GM23248 (cell line): ENCODE measurements at places on chromosomes 6 and 20. TPM values are rescaled to one million over a fixed set of nuclear protein-coding genes. Genes with fewer than 3 reads are reported as not detected.
A peak's percentile ranks its signal among the peaks of the same experiment; 100 is the strongest.

DNA sequence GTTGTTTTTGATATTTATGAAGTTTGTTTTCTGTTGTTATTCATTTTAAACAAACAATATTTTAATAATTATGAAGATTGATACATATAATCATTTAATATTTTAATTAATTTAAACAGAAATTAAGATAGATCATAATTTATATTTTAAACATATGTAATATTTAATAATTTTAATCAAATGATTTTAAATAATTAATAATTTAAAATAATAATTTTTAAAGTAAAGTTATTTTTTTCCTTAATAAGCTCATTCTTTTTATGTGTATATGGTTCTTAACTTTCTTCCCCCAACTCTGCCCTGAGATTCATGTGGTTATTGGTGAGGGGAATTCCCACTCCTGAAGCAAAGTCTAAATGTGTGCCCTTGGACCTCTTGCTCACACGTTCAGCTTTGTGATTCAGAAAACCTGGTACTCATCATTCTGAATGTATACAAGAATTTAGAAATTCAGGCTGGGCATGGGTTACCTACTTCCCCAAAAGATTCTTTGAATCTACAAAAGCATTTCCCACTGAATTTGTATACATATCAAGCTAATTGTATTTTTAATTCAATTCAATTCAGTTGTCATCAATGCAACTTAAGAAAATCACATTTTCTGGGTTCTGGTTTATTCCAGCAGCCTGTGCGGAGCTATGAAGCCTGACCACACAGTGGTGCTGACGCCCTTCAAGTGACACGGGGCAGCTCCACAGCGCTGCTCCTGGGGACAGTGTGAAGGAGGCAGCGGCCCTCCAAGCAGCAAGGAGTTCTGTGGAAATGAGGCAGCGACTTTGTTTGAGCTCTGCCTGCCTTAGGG, 168.9 kb upstream of the UST start:
- DNase-seq = peak; percentile 93

DNA sequence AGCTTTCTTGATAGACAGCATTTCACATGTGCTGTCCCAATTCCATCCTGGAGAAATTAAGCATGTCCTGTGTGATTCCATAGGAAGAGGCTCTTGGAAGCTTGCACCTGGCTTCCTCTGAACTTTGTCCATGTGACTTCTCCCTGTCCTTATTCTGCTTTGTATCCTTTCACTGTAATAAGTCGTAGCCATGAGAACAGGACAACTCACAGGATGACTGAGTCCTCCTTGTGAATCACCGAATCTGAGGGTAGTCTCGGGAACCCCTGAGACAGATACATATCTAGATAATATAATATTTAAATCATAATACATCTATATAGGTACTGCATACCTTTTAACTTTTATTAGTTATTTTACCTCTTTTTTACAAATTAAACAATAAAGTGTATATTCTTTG, 156.7 kb upstream of the THEMIS start:
- peak; percentile 56 for DNase-seq

DNA sequence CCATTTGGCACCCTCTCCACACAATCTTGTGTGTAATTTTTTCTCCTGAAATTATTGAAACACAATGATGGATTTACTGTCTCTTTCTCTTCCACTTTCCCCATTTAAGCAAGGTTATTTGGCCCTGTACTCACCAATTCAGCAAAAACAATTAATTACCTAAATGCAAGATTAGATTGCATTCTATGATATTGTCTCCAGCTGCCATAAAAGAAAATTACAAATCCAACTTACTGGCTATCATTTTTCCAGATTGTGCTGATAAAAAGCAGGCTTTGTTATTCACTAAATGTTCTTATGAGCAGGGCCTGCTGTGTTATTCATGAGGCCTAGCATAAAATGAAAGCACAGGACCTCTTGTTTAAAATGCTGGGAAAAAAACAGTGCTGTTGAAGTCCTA, 95.8 kb upstream of the IRAK1BP1 start:
- no peak for DNase-seq

DNA sequence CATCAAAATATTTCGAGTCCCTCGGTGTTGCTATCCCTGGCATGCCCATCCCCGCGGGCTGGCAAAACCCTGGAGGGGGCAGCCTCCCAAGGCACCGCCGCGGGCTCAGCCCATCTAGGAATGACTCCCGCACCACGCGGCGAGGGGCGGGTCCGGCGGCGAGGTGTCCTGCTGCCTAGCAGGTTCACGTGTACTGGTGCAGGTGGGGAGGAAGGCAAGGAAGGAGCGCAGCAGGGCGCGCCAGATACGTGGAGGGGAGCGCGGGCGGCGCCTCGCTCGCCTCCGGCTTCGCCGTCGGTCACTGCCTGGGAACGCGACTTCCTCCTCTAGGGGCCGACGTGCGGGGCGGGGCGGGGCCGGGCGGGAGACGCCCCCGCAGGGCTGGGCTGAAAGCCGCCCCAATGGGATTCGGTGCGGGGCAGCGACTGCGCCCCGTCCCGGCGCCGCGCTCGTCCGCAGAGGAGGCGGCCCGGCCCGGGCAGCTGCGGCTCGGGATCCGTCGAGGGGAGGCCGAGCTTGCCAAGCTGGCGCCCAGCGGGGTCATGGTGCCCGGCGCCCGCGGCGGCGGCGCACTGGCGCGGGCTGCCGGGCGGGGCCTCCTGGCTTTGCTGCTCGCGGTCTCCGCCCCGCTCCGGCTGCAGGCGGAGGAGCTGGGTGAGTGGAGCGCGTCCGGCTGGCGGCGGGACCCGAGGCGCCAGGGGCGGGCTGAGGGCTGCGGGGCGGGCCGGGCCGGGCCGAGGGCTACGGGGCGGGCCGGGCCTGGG, at the start of gene DCBLD1:
Gene DCBLD1 (plus strand): TSS at position 435 of the 764 bp plus-strand sequence. CDS start 108 bp downstream, at position 543.
- DNase-seq = peak; percentile 96

- no peak for DNase-seq
These were observed 53.6 kb upstream of the AGPAT4 start for GRCh38 chr6:161327360-161327953.

DNA sequence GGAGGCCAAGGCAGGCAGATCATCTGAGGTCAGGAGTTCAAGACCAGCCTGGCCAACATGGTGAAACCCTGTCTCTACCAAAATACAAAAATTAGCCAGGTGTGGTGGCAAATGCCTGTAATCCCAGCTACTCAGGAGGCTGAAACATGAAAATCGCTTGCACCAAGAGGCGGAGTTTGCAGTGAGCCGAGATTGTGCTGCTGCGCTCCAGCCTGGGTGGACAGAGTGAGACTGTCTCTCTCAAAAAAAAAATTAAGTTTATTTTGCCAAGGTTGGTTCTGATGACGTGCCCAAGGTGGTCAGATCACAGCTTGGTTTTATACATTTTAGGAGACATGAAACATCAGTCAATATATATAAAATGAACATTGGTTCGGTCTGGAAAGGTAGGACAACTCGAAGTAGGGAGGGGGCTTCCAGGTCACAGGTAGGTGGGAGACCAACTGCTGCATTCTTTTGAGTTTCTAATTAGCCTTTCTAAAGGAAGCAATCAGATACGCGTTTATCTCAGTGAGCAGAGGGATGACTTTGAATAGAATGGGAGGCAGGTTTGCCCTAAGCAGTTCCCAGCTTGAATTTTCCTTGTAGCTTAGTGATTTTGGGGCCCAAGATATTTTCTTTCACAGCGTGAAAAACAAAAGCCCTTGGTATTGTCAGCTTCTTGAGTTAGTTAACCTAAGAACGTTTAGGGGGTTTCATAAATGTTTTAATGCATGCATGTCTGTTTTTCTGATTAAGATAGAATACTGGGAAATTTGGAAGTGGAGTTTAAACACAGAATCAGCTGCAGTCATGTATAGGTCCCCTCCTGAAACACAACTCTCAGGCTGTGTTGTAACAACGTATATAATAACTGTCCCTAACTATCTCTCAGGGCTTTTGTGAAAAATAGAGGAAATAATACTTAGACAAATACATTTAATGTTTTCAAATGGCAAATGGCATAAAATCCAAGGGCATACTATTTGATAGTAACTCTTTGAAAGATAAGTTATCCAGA, 16.7 kb downstream of the ACOT13 start:
- DNase-seq = no peak

MAVS gene
- total RNA-seq = 22.0 and 27.4 TPM in 2 replicates

OOEP gene
- not detected in 2 replicates for total RNA-seq

DNA sequence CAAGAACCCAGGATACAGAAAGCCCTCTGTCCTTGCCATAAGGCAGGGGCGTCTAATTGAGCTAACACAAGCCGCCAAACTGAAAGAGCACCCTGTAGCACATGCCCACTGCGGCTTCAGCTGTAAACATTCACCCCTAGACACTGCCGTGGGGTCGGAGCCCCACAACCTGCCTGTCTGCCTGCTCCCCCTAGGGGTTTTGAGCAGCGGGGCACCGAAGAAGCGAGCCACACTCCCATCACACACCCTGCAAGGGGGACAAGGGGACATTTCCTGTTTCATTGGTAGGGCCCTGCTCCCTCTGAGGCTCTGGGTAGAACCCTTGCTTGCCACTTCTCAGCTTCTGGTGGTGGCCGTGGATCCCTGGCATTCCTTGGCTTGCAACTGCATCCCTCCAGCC, 45.2 kb upstream of the BCLAF1 start:
- DNase-seq = no peak

DNA sequence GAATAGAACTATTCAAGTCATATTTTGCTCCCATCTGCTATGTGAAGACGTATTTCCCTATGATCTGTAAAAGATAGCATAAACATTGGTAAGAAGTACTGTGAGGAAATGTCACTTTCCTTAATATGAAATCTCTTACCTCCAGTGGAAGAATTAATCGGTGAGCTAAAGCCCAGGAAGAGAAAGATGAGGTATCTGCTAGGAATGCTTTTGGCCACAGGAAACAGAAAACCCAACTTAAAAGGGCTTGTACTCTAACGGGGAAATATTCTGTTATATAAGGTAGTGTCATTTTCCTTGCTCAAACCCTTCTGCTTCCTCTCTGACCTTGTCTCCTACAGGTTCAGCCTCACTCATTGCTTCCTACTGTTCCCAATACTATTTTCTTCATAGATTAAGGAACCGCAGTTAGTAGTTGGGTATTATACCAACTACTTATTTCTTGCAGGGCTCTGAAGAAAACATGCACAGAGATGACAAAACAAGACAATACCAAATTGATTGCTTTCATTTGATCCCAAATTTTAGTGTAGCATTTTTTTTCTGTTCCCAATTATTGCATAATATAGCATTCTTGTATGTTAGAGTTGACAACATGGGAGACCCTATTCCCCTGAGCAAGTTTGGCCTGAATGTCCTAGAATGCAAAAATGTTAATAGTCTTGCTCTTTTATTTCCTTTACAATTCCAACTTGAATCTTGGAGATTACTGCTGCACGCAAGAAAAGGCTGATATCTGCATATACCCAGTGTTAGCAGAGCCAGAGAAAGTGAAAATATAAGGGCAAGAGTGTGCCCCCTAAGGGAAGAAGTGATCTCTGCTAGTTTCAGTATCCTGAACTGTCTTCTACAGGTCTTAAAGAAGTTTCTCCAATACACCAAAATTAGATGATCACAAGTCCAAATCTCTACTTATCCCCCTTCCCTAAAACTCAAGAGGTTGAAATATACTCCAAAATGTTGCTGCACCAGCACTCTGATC, 65.3 kb downstream of the AFG1L start:
- DNase-seq = no peak

DNA sequence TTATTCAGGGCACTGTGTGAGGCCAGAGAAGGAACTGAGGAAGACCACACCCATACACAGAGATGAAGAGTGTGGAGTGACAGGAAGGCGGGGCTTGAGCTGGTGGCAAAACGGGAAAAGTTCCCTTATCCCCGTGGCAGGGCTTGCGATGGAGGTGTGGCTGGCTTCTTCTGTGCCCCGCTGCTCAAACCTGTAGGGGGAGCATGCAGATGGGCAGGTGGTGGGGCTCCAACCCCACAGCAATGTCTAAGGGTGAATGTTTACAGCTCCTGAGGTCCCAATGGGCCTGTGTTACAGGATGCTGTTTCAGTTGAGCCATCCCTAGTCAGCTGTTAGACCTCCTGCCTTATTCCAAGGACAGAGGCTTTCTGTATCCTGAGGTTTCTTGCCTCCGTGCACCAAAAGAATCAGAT, 105.9 kb downstream of the LY86 start:
- no peak for DNase-seq

- DNase-seq = no peak
These were observed 1.2 kb upstream of the SPTLC3 start for GRCh38 chr20:13007596-13007995.

DNA sequence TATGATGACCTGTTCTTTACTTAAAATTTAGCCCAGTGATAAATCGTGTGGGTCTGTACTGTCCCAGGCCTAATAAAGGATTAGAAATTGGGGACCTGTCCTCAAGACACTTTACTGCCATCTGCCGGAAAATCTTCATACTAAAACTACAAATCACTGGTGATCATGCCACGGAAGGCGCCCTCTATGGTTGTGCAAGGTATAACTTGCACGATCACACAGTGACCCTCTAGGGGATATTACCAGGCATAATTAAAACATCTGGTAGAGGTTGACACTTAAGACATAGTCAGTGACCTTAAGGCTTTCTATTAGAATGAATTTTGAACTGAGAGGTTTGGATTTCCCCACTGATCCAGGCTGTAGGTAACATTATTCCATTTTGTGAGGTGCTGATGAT, 172.6 kb downstream of the BMP2 start:
- DNase-seq = peak; percentile 2

GRCh38 chr6:163347021-163347446, 67.5 kb upstream of the QKI start:
- DNase-seq = peak; percentile 11

- peak; percentile 24 for DNase-seq
These were observed 1.2 kb downstream of the WTAP start for GRCh38 chr6:159728531-159728964.

NKAPL gene
- total RNA-seq = 0.97 and 1.9 TPM in 2 replicates

- no peak for DNase-seq
These were observed 102.3 kb downstream of the LINC00237 start for GRCh38 chr20:21003902-21004301.

DNA sequence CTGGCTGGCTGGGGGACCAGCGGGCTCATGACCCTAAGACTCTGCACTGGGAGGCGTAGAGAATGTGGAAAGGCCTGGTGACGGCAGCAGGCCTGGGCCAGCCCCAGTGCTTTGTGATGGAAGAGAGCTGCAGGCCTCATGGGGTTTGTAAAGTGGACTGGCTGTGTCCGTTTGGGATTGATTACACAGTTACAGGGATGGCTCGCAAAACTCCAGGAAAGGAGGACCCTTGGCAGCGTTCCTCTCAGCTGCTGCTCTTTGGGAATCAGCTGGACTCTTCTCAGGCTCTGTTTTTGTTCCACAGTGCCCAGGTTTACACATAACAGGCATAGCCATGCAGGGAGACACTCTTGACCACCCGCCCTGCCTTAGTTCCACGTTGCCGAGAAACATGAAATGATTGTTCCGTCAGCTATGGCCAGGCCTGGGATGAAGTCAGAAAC, 89.0 kb downstream of the SLX4IP start:
- no peak for DNase-seq

GRCh38 chr20:31740208-31740607, 1.1 kb downstream of the TPX2 start:
- peak; percentile 82 for DNase-seq

DNA sequence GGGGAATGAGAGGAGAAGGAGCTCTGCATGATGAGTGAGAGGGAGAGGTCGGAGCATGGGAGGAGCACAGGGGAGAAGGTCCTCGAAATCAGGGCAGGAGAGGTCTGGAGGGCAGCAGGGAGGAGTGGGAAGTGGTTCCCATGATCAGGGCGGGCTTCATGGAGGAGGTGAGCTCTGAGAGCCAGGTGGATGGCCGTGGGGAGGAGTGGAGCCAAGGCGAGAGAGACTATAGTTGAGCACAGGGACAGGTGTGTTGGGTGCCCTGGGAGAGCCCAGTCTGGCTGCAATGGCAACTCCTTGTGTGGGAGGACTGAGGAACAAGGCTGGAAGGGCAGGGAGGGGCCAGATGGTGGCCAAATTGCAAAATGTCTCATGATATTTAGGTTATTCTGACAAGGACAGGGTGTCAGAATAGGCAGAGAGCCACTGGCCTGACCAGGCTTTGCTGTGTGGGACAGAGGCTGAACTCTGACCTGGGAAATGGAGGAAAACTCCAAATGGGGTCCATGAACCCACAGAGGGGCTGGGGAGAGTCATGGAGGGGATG, 21.4 kb downstream of the TTBK1 start:
- no peak for DNase-seq
